ENCODE measurements at places on chromosomes 4 and X. TPM values are rescaled to one million over a fixed set of nuclear protein-coding genes. Genes with fewer than 3 reads are reported as not detected.

DNA sequence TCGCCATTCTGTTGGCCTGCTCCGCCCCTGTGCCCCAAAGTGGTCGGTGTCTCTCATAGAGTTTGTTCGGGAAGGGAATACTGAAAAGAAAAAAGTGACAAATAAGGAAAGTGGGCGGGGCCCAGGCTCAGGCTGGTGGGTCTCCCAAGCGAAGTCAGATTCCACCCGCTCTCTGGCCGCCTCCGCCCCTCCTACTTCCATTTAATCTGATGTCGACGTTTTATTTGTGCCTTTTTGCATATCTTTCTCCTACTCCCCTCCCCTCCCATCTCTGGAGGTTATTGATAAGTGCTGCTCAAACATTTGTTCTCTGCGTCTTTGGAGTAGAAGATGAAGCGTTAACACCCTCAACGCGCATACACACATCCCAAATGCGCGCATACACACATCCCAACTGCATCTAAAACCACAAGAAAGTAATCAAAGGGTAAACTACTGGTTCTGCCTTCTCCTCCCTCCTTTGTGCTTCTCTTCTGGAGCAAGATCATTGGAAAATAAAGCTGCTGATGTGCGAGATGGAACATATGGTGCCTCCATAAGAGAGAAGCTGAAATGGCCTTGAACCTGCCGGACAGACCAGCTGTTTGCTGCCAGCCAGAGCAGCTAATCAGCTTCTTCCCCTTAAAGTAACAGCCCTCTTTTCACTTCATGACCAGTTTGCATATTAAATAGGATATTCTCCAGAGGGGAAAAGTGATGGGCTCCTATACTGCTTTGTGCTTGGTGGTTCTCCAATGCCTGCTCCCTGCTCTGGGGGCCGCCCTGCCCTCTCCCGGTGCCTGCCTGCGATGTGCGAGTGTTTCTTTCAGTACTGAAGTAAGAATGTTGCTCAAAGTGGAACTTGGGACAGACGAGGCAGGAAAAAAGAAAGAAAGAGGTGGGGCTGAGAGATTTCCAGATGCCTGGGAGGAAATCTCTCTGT lies 3.1 kb downstream of the MAMLD1 start:
- DNase-seq: peak; percentile 71

Gene RPS6KA6
- polyA plus RNA-seq: 2.8 TPM

GRCh38 chr4:168397611-168398169 lies 79.1 kb upstream of the DDX60 start:
- no peak for DNase-seq

DNA sequence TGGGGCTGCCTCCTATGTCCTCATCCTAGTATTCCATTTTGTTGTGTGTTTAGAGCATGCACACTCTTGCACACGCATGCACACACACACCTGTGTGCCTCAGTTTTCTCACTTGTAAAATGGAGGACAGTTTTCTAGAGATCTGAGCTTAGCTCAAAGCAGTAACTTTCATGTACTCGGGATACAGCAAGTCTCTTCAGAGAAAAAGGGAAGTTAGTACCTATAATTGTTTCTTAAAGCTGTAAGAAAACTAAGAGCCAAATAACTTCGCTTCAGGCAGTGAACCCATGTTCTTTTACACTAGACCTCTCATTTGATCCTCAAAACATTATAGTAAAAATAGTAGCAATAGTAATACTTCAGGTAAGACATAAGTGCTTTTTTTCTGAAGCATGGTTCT lies 49.6 kb downstream of the KIT start:
- DNase-seq: no peak

Gene DUSP9
- polyA plus RNA-seq: 0.54 TPM

GRCh38 chrX:19800821-19801374 lies 86.5 kb downstream of the SH3KBP1 start:
- DNase-seq: no peak

Gene SLC9B1
- 0.66 TPM for polyA plus RNA-seq

Gene FOXR2
- not detected for polyA plus RNA-seq

- DNase-seq: no peak
These were observed 48.4 kb downstream of the ZBTB49 start for GRCh38 chr4:4338210-4339001.

- no peak for DNase-seq
These were observed 57.4 kb upstream of the MSN start for GRCh38 chrX:65610040-65610439.

DNA sequence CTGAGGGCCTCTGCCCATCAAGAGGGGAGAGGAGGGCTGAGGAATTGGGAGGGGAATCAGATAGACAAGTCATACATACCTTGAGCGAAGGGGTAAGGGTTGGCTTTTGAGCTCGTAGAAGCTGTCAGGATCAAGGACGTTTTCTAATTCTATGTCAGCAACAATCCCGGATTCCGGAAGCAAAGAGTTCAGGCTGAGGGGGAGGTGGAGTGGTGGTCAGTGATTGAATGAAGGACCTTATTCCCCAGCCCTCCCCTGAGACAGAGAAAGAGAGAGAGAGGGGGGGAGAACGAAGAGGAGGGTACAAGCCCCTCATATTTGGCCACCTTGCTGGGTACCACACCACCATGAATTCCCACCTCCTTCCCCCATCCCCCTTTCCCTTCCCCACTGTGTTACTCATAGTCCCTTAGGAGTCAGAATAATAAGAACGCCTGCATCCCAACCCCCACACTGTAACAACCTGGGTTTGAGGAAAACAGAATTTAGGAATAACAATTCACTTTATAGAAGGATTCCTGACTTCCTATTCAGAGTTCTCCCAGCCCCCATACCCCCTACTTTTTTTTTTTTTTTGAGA lies 2.7 kb downstream of the TFE3 start:
- peak; percentile 52 for DNase-seq

DNA sequence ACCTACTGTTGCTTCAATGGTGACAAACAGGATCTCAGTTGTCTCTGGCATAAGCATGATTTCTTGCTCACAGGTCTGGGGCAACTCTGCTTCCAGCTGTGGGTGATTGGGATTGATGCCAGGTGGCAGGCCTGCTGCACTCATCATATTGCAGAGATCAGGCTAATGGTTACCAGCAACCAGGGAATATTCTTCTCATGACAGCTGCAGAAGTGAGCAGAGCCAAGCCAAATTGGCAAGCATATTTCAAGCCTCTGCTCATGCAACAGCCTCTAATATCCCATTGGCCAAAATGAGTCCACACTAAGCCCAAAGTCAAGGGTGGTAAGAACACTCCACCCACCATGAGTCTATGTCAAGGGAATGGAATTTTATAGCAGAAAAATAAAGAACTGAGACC lies 26.7 kb upstream of the TBC1D19 start:
- no peak for DNase-seq

GRCh38 chr4:65580551-65580950 lies 89.7 kb downstream of the EPHA5 start:
- peak; percentile 33 for DNase-seq

- no peak for DNase-seq
These were observed 66.7 kb downstream of the COQ2 start for GRCh38 chr4:83217721-83218522.

Gene SAGE1
- not detected for polyA plus RNA-seq

DNA sequence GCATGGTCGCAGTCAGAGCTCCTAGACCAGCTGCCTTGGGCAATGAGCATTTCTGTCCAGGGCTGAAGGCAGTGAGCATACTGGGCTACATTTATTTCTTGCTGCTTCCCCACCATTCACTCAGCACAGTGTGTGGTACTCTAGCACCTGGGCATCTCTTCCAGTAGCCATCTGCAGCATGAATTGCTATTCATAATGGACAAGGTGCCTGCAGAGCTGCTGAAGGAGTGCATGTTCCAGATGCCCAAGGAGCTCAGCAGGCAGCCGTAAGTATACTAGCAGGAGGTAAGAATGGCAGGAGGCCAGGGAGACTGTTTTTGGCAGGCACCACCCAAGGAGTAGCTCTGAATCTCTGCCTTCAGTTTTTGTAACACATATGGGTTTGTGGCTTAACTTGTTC lies 110.4 kb upstream of the RXFP1 start:
- DNase-seq: no peak

DNA sequence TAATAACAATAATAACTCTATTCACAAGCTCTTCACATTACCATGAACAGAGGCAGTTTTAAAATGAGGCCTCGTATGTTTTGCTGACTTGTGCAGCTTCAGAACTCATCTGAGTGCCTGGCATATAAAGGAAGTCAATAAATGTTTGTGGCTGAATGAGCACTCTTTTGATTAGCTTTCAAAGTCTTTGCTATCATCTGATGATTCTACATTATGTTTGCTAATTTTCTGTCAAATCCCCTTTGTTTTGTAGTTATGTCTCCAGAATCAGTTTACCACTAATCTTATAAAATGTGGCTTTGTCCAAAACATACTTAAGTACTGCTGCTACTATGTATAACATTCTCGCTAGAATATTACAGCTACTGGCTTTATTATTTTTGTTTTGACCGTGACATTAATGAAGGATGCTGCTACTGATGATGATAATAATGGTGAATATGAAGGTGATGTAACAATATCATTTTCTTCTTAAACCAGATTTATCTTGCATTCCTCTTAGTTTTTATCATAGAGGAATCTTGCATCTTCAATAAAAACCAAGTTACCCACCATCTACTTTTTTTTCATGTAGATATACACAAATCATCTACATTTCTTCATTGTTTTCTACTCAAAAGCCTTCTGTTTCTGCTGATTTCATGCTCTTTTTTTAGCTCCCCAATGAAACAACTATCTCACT lies 384.5 kb downstream of the NAF1 start:
- DNase-seq: no peak

GRCh38 chr4:98467627-98468072 lies 190.8 kb downstream of the TSPAN5 start:
- peak; percentile 95 for DNase-seq

DNA sequence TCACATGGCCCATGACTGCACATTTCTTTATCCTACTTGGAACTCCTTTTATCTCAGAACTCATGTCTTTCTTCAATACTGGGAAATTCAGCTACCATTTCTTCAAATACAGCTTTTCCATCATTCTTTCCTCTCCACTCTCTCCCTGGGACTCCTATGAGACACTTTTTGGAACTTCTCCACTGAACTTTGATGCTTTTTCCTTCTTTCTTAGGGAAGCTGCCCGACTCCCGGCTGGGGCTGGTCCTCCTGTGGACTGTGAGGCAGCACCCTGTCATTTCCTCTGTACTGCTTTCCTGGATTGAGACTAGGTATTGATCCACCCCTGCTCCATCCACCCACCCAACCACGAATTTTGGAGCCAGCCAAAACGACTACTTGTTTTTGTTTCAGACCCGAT lies 40.0 kb downstream of the ZFYVE28 start:
- no peak for DNase-seq

- DNase-seq: no peak
These were observed 301.4 kb upstream of the EPHA5 start for GRCh38 chr4:65971686-65972085.

- no peak for DNase-seq
These were observed 587.9 kb downstream of the TLL1 start for GRCh38 chr4:166460769-166461550.

DNA sequence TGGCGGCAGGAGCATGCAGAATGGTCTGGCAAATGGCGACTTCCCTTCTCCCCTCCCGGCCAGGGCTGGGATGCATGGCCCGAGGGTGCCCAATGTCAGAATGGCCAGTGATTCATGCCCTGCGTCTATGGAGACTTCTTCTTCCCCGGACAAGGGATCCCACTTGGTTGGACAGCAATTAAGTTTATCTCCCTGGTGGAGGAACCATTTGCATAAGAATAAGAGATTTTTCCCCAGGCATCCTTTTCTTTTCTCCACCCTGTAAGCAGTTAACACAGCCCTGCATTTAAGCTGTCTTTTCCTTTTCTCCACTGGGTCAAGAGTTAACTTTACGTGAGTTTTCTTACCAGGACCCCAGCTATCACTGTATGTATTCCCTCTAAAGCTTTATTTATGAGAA lies 856.6 kb downstream of the GLUD2 start:
- DNase-seq: peak; percentile 12

DNA sequence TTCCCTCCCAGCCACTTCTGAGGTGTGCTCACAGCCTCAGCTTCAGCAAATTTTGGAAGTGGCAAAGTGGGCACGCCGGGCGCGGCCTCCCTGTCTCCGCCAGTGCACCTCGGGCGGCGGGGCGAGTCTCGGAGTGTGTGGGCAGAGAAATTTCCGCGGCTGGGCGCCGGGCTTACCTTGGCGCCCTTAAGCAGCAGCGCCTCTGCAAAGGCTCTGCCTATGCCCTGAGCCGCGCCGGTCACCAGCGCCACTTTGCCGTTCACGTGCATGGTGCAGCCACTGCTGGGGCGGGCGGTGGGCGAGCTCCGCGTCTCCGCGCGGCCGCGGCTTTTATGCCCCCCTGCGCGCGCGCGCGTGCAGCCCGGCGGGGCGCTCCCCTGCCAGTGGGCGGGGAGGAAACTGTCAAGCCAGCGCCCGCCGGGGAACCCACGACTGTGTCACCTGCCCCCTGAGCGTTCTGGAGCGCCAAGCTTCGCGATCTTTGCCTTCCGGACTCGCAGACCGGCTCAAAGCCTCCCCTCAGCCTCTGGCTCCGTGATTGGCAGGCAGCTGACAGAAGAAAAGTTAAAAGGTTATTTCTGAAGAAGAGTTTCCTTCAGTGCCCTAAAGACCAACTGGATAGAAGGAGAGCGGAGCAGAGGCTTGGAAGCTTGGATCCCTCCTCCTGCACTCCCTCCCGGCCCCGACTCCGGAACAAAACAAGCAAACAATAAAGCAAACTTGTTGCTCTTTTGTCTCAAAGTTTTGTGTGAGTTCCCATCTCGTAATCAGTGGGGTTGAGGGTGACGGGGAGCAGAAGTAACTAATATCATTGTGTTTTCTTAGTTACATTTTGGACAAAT lies at the start of gene HPGD:
TSS of gene HPGD (minus strand) at position 306 of the 842 bp plus-strand sequence. CDS start at position 269, 37 bp downstream.
- DNase-seq: peak; percentile 73

Gene HHIP
- 5.9 TPM for polyA plus RNA-seq

GRCh38 chr4:14337892-14338584 lies 664.2 kb upstream of the CPEB2 start:
- DNase-seq: no peak

Gene TEC
- polyA plus RNA-seq: 1.9 TPM

Gene KIAA0232
- 14.3 TPM for polyA plus RNA-seq

- DNase-seq: no peak
These were observed 72.0 kb upstream of the DCLK2 start for GRCh38 chr4:150006197-150006596.

GRCh38 chr4:40309250-40309774 lies 25.8 kb upstream of the CHRNA9 start:
- DNase-seq: peak; percentile 98

DNA sequence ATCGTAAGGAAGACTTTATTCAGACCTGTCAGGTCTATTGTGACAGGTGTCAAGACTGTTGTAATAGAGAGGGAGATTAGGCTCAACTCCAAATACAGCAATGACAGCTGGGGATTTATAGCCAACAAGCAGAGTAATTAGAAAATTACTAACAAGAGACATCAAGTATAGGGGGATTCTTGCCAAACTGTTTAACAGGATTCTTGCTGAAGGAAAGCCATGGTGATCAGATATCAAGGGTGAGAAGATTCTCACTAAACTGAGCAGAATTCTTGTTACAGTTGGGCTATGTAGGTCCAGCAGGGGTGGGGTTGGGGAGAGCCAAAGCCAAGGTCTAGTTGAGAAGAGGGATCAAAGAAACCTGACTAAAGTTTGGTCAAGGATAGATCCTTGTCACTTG lies 461.0 kb upstream of the GALNT7 start:
- DNase-seq: peak; percentile 82

DNA sequence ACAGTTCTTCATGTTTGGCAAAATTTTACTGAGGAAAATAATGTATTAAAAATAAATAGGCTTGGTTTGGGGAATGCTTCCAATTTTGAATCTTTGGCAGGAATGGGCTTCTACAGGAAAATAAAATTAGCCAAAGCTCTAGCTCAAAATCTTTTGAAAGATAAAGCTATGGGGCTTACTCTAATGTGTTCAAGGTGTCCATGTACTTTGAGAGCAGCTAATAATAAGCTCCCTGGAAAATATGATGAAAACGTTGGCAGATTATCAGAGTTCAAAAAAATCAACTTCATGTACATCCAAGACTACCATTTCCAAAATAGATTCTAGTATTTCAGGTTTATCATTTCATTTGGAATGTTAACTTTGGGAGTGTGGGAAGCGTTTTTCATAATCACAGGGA lies 158.4 kb downstream of the EMCN start:
- no peak for DNase-seq
